ENCODE measurements at places on chromosomes 1 and 21. TPM values are rescaled to one million over a fixed set of nuclear protein-coding genes. Genes with fewer than 3 reads are reported as not detected.

The IFFO2 gene
- 5.1 TPM for total RNA-seq

The TAL1 gene
- total RNA-seq = 1.5 TPM

The CFHR1 gene
- 1.3 TPM for total RNA-seq

The LCE1E gene
- total RNA-seq = not detected

The BROX gene
- 27.5 TPM for total RNA-seq

The SEMA6C gene
- total RNA-seq = 1.5 TPM

The ZNF695 gene
- 3.0 TPM for total RNA-seq

The RXRG gene
- total RNA-seq = 0.47 TPM

The HMGCS2 gene
- 1.5 TPM for total RNA-seq

Data from thymus (tissue), 14 donors.